ENCODE measurements at places on chromosomes 12 and 14.

DNA sequence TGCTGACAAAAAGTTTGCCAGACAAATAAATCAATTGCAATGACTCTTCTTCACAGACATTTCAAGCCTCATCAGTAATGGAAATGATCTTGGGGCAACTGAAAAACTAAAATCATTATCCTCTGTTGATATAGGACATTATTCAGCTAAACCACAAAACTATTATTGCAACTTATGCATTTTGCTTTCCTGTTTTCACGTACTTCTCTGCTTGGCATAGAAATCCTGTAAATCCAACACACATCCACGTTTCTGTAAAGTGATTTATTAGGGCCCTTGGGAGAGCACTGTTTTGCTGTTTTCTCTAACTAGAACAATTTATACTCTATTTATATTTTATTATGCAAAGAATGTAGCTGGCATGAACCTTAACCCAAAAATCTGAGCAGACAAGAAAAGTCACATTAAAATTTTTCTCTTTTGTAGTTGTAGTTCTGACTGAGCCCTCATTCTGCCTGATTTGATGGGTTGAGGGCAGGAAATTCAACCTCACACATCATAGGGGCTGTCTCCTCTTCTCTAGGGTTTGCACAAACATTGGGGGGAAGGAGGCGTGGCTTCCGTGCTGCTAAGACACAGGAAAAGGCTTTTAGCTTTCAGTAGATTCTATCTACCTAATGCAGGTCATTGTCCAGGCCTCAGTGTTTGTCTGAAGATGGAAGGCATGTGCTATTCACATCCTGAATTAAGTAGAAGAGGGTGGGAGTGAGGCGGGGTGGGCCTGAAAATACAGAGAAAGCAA lies 11.5 kb upstream of the NUP107 start:
- DNase-seq = no peak

DNA sequence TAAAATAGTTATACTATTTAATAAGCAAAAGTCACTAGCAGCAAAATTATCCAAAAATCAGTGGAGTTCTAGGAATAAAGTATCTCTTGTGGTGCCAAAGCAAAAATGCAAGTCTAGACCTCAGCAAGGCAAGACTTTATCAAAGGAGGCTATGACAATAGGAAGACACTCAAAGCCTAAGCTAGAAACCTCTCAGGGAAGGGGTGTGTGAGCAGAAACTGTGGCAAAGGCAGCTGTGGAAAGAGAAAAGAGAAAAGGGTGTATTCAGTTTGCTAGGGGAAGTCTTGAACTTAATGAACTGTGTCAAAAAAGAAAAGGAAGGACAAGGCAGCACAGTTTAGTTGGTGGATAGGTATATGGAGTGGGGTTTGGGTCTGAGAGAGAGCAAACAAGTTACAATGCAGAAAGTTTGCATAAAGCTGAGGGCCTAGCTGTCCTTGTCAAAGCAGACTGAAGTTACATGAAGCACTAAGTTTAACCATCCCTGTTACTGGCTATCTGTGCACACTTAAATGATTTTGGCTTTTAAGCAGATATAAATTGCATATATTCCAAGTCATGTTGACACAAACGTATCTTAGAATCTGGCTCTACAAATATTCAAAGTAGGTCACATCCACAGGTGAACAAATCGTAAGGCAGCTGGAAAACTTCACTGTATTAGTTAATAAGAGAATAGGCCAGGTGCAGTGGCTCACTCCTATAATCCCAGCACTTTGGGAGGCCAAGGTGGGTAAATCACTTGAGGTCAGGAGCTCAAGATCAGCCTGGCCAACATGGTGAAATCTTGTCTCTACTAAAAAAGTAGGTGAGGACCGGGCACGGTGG lies 31.0 kb upstream of the AMN1 start:
- no peak for DNase-seq

DNA sequence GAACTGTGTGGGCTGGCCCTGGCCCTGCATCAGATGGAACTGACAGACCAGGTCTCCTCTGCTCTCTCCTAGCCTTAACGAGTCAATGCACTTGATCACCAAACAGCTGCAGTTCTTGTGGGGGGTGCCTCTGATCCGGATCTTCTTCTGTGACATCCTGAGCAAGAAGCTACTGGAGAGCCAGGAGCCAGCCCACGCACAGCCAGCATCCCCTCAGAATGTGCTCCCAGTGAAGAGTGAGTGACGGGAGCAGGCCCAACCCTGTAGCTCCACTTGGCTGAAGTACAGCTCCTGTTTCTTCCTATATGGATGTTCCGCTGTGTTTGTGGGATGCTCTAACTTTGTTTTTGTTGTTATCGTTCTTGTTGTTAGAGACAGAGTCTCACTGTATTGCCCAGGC lies 23.9 kb downstream of the UBE3B start:
- DNase-seq = no peak

GRCh38 chr12:96350982-96351381 lies 49.3 kb downstream of the CDK17 start:
- no peak for DNase-seq

GRCh38 chr12:48907245-48907644 lies 18.0 kb downstream of the FKBP11 start:
- no peak for DNase-seq

- no peak for DNase-seq
Observed at GRCh38 chr14:93160353-93160801, 24.3 kb downstream of the MOAP1 start.

Data from right renal cortex interstitium (tissue), 3 donors.